Naive thymus-derived CD4-positive, alpha-beta T cell (primary cell): ENCODE measurements at places on chromosomes 12 and 14.

DNA sequence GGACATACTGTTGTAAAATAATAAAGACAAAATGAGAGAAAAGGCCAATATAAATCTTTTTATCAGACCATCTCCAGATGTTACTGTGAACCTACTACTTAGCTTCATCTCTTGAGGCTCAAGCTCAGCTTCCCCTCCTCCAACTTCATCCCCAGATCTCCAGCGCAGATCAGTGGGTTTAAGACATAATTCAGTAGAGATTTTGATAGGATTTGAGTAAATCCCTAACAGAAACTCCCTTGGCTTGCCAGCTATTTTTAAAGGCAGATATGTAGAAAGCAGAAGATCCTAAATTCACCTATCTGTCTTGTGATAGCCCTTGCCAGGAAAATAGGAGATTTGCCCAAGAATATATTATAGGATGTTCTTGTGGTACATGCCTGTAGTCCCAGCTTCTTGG is 236.7 kb downstream of the FBXL14 start:
- DNase-seq: no peak
- no peak overlapping the region for H3K27ac ChIP-seq
- H3K4me3 ChIP-seq: no peak overlapping the region
- H3K36me3 ChIP-seq: no peaks in the 10 kb centered on the region

DNA sequence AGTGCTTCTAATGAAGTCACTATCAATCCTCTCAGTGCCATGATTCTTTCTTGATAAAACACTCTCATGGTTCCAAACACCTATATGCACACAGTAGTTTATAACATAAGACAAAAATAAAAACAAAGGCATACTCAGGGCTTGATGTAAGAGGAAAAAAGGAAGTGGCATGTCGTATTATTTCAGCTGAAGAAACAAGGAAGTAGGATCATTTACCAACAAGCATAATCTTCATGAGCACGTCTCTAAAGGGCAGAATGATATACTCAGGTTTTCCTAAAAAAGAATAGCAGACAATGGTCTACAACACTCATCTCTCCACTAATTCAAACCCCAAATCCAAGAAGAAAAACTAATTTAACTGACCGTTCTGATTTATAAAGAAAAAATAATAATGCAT is 33.9 kb downstream of the NUMB start:
- H3K36me3 ChIP-seq: peaks cover 9% of the 10 kb centered on the region
- DNase-seq: no peak
- no peaks in the 10 kb centered on the region for H3K27me3 ChIP-seq
- H3K27ac ChIP-seq: no peak overlapping the region

DNA sequence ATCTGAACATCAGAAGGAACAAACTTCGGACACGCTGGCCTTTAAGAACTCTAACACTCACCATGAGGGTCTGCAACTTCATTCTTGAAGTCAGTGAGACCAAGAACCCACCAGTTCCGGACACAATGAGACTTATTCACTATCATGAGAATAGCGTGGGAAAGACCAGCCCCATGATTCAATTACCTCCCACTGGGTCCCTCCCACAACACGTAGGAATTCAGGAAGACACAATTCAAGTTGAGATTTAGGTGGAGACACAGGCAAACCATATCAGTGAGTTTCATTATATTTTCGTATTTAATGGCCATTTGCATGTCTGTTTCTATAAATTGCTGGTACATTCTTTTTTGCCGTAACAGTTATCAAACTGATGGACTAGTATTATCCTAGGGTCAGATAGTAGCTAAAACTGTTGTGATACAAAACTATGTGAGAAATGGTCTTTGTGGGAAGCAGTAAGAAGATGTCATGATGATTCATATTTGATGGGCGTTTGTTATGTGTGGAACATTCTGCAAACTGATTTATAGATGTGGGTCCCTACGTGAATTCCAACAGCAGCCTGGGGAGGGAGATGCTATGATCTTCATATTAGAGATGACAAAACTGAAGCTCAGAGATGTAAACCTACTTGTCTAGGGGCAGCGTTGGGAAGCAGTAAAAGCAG is 282.4 kb upstream of the TMEM132C start:
- H3K27ac ChIP-seq: no peak overlapping the region
- H3K4me1 ChIP-seq: no peaks in the 10 kb centered on the region
- H3K4me3 ChIP-seq: no peak overlapping the region
- DNase-seq: no peak
- H3K36me3 ChIP-seq: no peaks in the 10 kb centered on the region

DNA sequence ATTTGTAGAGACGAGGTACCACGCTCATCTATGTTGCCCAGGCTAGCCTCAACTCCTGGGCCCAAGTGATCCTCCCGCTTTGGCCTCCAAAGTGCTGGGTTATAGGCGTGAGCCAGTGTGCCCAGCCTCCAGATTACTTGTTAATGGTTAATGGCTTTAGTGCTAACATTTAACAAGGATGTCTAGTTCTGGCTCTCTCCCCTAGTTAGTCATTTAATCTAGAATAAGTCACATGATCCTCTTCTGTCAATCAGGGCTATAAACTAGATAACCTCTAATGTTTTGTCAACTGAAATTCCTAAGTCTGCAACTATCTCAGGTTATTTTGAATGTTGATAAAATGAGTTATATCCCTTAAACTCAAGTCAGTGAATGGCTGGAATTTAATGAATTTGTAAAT is 15.7 kb downstream of the ACTR6 start:
- no peak overlapping the region for H3K4me3 ChIP-seq
- no peaks in the 10 kb centered on the region for H3K4me1 ChIP-seq
- no peak overlapping the region for H3K27ac ChIP-seq
- peaks cover 6% of the 10 kb centered on the region for H3K36me3 ChIP-seq
- DNase-seq: no peak

- H3K4me3 ChIP-seq: no peak overlapping the region
- no peaks in the 10 kb centered on the region for H3K4me1 ChIP-seq
- H3K27ac ChIP-seq: no peak overlapping the region
Measured at GRCh38 chr14:46480817-46481216, 170.8 kb downstream of the RPL10L start.
